Occipital lobe (tissue), 3 donors: ENCODE measurements at places on chromosomes 4 and X.

DNA sequence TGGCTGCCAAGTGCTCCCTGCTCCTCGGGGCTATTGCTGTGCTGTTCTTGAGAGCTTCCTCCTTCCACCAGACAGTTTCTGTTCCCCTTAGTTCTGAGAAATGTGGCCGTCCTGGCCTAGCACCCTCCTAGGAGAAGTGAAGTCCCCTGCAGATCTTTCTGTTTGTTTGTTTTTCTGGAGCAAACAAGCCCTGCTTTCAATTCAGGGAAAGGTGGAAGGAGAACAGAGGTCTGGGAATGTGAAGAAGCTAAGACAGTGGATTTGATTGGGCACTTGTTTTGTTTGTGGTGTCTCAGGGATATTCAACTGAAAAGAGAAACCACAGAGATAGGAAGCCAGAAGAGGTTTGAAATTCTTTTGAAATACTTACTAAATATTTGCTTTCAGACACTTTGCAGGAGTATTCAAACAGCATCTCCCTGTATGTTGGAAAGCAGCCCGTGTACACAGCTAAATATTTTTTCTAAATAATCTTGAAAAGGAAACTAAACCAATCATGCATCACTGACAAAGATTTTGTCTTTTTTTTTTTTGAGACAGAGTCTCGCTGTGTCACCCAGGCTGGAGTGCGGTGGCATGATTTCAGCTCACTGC lies 36.5 kb upstream of the PPM1K start:
- no peak for DNase-seq

DNA sequence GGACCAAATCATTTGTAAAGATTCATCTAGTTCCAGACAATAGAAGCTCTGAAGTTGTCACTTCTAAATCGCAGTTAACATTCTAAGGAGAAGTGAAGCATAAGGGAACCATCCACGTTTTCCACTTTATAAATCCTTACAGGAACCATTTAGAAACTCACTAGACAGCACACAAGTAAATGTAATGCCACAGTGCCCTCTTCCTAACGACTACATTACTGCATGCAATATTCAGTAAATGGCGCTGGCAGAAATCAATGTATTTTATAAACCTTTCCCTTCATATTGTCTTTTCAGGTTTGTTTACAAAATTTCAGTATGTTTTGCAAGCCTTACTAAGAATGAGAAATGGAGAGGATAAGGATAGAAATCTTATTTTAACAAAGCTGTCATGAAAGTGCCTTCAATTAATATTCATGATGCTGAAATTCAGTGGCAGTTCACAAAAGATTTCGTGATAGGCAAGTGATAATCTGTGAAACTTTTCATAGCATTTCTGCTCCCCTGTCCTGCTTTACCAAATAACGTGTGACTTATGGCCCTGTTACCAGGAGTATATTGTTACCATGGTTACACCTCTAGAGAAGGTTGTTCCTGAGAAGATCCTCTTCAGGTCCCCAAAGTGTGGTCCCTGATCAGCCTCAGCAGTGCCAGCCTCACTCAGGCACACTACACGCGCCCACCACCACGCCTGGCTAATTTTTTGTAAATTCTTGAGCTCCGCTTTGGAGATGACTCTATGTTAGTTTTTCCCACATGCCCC lies 54.2 kb downstream of the TMA16 start:
- no peak for DNase-seq

DNA sequence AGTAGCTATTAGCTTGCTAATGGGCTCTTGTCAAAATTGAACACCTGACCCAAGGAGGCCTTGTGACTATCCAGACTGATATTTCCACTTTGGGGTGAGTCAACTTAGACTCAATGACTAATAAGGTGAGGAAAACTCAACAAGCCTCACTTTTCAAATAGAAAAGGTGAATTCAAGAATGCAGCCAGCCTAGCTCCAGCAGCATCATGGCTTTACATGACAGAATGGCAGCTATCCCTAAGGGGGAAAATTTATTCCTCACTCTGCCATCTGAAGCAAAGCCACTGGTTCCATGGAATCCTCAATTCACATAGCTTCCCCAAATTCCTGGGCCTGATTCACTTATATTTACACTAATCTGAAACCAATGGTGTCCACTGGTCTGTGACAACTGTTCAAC lies 29.1 kb upstream of the RAB9B start:
- no peak for DNase-seq

DNA sequence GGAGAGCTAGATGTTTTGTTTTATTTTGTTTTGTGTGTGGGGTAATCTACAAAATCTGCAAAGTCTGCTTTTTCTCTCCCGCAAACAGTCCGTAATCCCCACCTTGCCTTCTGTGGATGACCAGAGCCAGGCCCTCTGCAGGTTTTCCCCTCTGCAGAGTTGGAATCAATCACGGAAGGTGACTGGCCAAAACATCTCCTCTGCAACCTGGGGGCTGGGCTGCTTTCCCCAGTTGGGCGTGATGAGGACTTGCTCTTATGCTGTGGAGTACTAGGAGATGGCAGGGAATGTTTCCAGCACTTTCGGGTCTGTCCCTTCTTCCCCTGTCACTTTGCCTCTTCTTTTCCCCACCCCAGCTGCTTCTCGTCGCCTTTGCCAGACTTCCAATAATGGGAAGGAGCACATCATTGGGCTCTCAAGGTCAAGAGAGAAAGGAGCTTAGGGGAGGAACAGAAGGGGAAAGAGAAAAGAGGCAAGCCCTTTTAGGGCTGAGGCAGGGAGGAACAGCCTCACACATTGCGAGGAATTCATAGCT lies 1.1 kb downstream of the TMEM35A start:
- DNase-seq: peak; percentile 1

DNA sequence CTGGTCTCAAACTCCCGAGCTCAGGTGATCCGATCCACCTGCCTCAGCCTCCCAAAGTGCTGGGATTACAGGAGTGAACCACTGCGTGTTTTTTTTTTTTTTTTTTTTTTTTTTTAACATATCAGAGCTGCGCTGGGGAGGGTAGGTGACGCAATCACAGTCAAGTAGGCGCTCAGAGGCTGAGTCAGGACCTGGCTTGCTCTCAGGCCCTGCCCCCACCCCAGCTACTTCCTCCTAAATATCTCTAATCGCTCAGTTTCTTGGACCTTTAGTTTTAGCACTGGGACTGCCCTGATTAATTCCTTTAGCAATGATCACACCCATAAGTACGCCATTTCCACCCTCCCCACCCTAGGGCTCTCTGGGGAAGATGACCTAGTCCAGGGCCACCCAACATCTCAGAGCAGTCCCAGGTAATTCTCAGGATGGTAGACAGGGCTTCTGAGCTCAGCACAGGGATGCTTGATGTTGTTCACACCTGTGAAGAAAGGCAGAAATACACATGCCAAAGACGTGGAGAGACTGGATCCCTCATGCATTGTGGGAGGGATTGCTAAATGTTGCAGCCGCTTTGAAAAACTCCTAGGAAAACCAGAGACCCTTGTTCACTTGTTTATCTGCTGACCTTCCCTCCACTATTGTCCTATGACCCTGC lies 50.2 kb downstream of the DDX3X start:
- no peak for DNase-seq

- DNase-seq: no peak
Measured at GRCh38 chr4:160795216-160795615, 1368.6 kb downstream of the FSTL5 start.

GRCh38 chr4:47839259-47839658 lies 1.4 kb upstream of the CORIN start:
- DNase-seq: no peak

DNA sequence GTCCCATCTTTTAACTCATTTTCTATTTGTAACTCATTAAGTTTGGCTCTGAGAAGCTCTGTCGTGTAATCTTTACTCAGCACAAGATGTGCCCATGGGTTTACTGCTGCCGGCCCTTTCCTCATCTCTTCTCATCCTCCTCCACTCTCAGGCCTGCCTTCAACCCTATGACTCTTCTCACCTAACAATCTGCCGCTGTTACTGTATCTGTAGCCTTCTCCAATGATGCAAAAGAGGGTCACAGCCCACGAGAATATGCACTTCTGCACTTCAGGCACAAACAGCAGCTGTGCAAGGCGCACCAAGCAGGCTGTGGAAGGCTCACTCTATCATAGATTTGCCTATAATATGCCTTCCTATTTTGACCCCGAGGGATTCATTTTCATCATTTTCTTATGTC lies 546.5 kb upstream of the GALNTL6 start:
- DNase-seq: no peak

DNA sequence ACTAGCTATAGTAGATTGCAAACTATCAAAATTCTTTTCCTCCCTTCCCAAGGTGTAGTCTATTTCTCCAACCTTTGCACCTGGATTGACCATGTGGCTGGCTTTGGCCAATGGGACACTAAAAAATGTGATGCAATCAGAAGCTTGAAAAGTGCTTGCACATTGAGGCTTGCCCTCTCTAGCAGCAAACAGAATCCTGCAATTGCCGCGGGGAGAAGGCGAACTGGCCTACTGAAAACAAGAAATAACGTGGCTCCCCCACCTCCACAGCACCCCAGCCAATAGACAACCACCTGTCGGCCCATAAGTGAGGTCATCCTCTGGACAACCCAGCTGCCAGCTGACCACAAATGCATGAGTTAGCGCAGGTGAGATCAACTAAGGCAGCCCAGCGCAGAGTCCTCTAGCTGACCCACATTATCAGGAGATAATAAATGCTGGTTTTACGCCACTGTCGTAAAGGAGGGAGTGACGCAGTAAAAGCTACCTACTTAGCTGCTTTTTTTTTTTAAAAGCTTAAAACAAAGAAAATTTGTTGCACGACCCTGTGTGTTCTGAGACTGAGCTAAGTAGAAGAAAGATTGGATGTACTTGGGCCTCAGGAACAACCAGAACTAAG lies 95.2 kb downstream of the GK start:
- DNase-seq: no peak

GRCh38 chr4:141352331-141352730 lies 131.6 kb downstream of the ZNF330 start:
- DNase-seq: no peak

GRCh38 chr4:16824278-16824806 lies 74.1 kb downstream of the LDB2 start:
- DNase-seq: peak; percentile 17

GRCh38 chr4:102783006-102783405 lies 22.2 kb upstream of the MANBA start:
- DNase-seq: no peak

- DNase-seq: no peak
Measured at GRCh38 chr4:26252349-26253025, 68.3 kb upstream of the RBPJ start.

GRCh38 chr4:74376888-74377483 lies 12.0 kb downstream of the EREG start:
- DNase-seq: no peak

DNA sequence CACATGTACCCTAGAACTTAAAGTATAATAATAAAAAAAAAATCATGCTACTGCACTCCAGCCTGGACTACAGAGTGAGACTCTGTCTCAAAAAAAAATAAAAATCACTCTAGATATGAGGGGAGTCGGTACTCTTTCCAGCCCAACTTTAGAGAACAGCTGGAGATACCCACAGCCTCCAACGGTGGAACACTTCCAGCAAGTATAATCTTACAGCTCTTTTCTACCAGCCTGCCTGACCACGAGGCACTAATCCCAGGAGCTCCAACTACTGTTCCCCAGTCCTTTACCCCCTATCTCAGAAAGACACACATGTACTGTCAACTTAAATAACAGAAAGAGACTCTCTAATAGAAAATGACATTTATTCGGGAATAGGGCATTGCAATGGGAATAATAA lies 46.8 kb downstream of the STEEP1 start:
- DNase-seq: no peak

GRCh38 chr4:146018247-146018646 lies 79.6 kb upstream of the ZNF827 start:
- DNase-seq: no peak

DNA sequence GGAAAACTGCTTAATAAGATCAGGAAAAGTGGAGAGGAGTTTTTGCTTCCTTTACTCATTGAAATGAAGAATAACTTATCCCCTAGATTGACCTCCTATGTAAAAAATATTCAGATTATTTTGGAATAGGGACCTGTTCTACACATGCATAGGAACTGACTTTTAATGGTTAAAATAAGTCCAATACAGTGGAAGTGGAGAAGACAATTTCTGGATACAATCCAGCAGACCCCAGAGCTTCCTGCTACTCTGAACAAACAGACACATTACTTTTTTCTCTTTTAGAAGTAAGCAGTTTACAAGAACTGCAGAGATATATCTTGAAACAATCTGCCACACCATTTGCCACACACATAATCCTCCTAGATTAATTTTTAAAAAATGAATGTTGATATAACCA lies 129.7 kb downstream of the PPA2 start:
- no peak for DNase-seq

- DNase-seq: no peak
Measured at GRCh38 chrX:346034-346813, 27.6 kb upstream of the GTPBP6 start.

DNA sequence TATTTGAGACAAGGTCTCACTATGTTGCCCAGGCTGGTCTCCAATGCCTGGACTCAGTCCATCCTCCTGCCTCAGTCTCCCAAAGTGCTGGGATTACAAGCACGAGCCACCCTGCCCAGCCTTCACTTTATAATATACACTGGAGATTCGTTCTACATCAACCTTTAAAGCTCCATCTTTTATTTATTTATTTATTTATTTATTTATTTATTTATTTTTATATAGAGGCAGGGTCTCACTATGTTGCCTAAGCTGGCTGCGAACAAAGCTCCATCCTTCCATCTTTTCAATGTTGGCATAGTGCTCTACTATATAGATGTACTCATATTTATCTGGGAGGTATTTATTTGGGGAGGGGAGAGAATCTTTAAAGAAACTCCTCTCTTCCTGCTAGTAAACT lies 1.7 kb upstream of the KDR start:
- DNase-seq: no peak

GRCh38 chrX:147741776-147742175 lies 169.9 kb upstream of the FMR1 start:
- no peak for DNase-seq

- DNase-seq: no peak
Measured at GRCh38 chr4:145805490-145805889, 125.5 kb downstream of the C4orf51 start.

- no peak for DNase-seq
Measured at GRCh38 chrX:94830717-94831116, 1156.7 kb downstream of the FAM133A start.

- DNase-seq: no peak
Measured at GRCh38 chr4:148434075-148434773, 8.0 kb downstream of the NR3C2 start.

GRCh38 chrX:1554469-1555210 lies 17.7 kb upstream of the P2RY8 start:
- no peak for DNase-seq

DNA sequence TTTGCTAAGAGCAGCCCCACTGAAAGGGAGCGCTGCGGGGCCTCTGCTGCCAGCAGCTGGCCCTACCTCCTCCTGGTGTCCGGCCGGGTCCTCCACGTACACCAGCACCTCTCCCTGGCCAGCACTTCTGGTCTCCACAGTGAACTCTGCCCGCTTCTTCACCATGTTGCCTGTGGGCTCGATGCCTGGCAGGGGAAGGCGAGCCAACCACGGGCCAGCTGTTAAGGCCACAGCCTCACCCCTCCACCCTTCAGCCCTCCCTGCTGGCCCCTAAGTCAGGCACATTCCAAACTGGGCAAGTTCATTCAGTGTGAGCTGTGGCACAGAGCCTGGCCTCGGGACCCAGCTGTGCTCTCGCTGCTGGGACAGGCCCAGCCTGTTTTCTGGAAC lies 7.8 kb downstream of the FLNA start:
- DNase-seq: peak; percentile 15
